Left lung (tissue), 14 donors: ENCODE measurements at places on chromosomes 1 and 21.

- DNase-seq, result no peak
Observed at GRCh38 chr1:167221126-167221737, 546 bp downstream of the POU2F1 start.

GRCh38 chr1:48214820-48215219 is 7.7 kb upstream of the SLC5A9 start:
- DNase-seq, result no peak

DNA sequence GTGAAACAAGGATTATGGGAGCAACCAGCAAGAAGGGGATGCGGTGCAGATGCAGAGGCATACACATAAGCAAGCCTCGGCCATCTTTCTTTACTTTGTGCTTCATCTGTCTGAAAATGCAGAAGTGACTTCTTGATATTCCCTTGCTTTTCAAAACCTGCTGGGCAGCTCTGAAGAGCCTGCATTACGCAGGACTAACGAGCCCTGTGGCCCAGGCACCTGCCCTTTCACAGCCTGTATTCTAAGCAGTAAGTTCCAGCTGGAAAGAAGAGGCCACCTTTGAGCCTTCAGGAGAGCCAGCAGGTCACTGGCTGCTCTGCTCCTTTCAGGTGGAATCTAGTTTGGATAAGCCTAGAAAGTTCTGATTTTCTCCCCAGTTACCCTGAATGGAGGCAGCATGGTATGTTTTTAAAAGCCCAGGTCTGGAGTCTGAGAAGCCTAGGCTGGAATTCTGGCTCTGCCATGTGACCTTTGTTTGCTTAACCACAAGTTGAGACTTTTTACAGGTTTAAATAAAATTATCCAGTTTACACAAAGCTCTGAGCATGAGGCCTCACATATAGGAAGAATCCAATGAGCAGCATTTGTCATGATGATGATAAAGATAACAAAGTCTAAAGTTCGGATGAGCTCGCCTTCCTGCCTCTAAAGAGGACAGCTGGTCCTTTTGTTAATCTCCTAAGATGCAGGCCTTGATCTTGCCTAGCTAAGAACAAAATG is 122.9 kb downstream of the UBR4 start:
- no peak for DNase-seq

GRCh38 chr1:202802034-202802433 is 6.2 kb downstream of the KDM5B start:
- no peak for DNase-seq

DNA sequence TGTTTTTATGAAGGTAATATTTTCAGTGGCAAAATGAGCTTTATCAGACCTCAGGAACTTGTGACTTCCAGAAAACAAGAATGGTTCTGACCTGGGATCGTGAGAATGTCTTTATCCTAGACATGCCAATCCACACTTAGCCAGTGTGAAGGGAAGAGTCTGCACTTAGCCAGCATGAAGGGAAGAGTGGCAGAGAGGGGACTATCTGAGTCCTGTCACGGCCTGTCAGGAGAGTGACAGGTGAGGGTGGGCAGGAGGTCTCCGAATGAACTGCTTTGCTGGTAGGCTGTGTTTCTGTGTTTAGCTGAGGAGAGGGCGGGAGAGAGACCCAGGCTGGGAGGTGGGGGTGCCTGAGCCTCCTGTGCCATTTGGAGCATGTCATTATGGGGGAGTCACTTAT is 173.1 kb downstream of the KIF26B start:
- no peak for DNase-seq

- DNase-seq, result no peak
Observed at GRCh38 chr1:226986496-226987178, 46.5 kb downstream of the COQ8A start.

- DNase-seq, result no peak
Observed at GRCh38 chr1:155261493-155261851, 688 bp downstream of the SCAMP3 start.

GRCh38 chr1:21821385-21822019 is 9.4 kb downstream of the LDLRAD2 start:
- DNase-seq, result no peak

DNA sequence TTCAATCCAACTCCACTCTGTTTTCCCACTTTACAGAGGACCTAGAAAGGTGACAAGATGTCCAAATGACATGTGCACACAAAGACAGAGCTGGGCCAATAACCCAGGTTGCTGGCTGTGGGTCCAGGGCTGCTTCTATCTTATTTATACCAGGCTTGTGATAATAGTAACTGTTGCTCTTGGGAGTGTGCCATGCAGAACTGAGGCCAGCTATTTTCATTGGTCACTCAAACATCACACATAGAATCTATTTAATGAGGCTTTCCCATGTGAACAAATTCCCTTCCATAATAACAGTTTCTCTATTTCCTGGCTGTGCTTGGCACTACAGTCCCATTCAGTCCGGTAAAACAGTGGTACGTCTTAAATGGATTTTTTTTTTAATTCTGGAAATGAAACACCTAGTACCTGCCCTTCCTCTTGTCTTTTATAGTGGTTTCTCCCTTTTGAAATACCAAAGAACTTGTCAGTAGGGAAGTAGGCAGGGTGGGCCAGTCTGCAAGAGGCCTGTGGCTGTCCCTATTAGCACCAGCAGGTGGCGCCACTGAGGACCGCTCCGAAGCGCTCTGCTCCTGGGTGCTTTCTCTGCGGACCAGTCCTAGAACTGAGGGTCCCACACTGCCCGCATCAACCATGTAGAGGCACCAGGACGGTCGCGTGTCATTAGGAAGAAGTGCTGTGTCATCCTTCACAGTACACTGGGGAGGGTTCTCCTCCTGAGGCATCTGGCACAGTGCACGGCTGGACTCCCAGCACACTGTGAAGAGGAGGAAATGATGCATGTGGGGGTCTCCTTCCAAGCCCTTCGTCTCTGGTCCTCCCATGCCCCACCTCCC is 52.1 kb downstream of the GPR161 start:
- peak; percentile 55 for DNase-seq

- no peak for DNase-seq
Observed at GRCh38 chr1:230618537-230618936, 23.7 kb upstream of the COG2 start.

GRCh38 chr1:195946500-195946899 is 661.7 kb downstream of the KCNT2 start:
- no peak for DNase-seq

DNA sequence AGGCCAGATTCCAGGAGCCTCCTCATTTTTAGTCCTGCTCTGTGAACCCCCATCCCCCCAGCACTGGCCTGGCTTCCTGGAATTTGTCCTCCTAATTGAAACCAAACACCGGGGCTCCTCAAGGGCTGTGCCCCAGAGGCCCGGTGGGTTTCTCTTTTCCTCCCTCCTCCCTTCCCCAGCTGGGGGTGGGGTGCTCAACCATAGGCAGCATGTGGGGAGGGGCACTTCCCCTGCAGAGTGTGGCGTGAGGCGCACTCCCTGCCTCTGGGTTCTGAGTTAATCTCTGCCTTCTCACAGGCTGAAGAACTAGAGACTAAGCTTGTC is 67.5 kb upstream of the ACOT11 start:
- no peak for DNase-seq

DNA sequence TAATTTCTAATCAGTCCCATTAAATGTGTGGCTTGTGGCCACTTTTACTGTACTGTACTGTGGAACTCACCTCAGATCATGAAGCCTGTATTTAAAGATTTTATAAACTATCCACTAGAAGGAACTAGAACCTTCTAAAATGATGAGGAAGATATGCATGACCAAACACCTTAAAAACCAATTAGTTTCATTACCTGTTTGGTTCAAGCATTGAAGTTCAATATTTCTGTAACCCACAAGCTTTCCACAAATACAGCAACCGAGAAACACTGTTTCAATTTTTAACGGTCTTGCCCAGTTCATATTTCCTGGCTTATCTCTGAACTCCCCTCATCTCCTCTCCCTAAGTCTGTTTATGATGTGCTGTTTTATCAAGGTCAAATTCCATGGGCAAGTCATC is 264.3 kb upstream of the PLD5 start:
- no peak for DNase-seq

DNA sequence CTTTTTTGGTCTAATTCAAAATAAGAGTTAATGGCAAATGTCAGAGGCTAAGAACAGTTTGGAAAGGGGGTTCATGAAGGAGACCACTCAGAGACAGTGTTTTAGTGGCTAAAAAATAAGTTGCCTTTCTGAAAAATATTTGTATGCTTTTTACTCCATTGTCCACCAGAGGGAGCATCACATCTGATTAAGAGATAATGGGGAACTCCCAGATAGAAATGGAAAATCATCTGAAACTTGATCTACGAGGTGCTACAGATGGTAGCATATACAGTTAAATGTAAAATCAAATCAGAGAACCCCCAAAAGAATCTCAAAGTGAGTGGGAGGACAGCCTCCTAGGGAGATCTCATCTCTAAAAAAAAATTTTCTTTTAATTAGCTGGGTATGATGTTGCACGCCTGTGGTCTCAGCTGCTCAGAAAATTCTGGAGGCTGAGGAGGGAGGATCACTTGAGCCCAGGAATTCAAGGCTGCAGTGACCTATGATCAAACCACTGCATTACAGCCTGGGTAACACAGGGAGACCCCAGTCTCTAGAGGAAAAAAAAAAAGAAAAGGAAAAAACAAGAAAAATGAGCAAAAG is 9.7 kb downstream of the SMYD3 start:
- no peak for DNase-seq

DNA sequence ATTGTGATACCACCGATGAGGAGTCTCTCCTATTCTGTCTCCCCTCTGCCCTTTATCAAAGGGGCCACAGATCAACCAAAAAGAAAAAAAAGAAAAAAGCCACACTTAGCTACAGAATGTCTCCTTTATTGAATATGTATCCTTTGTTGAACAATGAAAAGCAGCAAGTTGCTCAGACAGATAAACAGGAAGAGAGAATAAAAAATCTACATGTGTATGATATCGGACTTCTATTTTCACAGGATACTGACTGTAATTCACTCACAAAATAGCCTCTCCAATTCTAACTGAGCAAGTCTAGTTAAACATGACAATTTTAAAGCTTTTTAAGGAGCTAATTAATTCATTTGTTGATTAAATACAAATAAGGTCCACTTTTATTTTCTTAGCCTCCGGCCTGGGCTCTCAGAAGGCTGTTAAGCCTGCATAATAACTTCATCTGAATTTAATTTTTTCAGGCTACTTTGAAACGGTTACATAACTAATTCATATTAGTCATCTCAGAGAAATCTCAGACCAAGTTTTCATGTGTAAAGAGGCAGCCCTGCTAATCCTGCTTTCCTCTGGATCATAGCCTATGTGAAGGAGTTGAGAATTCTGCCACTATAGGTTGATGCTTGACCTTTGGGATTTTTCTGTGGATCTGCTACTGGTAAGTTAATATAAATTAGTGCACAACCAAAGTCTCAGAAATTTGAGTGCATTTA is 304.1 kb upstream of the NR5A2 start:
- DNase-seq, result no peak

DNA sequence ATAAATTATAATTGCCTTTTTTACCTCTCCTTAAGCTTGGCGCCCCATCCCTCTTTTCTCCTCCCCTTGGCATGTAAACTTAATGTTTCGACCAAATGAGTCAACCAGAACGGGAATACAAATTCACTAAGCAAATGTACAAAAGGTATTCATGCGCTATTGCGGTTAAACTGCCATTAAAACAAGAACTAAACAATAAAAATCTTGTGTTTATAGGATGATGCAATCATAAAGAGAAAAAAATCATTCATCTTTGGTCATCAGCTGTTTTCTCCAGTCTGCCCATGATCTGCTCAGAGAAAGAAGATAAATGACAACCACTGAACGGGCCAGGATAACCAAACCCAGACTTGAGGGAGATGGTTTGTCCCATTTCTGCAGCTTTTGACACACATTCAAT is 534.2 kb upstream of the PLXNA2 start:
- no peak for DNase-seq

- DNase-seq, result peak; percentile 81
Observed at GRCh38 chr1:10939654-10940450, 72.6 kb upstream of the TARDBP start.

- DNase-seq, result no peak
Observed at GRCh38 chr1:244614113-244614836, 38.7 kb upstream of the DESI2 start.

GRCh38 chr1:61132176-61132638 is 49.8 kb downstream of the NFIA start:
- DNase-seq, result no peak

DNA sequence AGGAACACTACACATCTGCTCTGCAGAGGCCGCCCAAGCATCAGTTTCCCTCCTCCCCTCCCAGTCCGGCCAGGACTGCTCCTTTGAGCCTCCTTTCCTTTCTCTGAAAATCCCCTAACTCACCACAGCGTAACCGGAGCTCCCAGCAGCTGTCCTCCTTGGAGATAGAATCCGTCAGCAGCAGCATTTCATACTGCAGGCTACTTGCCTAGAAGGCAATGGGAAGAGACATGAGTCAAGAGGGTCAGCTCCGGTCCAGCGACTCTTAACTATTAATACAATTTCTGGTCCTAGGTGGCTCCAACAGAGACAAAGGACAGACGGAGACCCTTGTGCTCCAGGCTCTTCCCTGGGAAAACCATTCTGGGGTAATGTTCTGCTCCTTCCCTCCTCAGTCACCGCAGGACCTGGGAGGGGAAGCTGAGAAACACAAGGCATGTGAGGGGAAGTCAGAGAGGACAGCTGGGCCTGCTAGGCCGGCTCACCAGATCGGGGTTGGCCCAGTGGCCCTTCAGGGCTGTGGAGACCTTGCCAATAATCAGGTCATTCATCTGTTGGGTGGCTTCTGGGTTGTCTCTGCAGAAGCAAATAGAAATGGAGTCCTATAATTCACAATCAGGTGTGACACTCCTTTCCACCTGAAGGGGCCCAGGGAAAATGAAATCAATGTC is 99.7 kb downstream of the UBR4 start:
- DNase-seq, result no peak

DNA sequence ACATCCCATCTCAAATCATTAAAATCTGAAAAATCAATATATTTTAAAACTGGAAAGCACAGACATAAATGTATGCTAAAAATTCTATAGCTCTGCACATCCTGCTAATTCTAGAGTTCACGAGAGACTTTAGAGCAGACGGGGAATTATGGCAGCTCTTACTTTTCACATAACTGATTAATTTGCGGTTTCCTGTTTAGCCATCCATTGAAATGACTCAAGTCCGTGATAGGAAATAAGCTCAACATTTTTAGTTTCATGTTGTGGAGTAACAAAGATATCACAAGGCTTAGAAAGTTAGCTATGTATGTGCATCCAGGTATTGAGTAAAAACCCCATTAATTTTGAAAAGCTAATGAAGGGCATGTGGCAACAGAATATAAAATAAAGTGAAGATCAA is 123.2 kb downstream of the SMYD2 start:
- DNase-seq, result no peak

- DNase-seq, result no peak
Observed at GRCh38 chr1:247421074-247421473, 5.1 kb downstream of the NLRP3 start.

GRCh38 chr1:10676963-10677362 is 119.5 kb downstream of the CASZ1 start:
- no peak for DNase-seq

GRCh38 chr1:22416555-22417454 is 34.8 kb upstream of the ZBTB40 start:
- peak; percentile 67 for DNase-seq
